ENCODE measurements at places on chromosomes 6 and 20.

GRCh38 chr6:169623975-169624374 lies 77.9 kb downstream of the WDR27 start:
- DNase-seq = no peak

DNA sequence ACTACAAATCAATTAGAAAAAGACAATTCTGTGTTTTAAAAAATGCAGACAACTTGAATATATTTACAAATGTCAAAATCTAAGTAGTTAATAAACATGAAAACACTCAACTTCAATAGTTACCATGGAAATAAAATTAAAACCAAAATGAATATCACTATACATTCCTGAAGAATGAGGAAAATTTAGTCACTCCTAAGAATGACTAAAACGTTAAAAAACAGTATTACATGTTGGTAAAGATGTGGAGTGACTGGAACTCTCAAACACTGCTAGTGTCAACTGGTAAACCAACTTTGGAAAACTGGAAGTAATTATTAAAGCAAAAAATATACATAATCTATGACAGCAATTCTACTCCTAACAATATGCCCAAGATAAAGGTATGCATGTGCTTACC lies 36.3 kb downstream of the AHI1 start:
- DNase-seq = no peak

DNA sequence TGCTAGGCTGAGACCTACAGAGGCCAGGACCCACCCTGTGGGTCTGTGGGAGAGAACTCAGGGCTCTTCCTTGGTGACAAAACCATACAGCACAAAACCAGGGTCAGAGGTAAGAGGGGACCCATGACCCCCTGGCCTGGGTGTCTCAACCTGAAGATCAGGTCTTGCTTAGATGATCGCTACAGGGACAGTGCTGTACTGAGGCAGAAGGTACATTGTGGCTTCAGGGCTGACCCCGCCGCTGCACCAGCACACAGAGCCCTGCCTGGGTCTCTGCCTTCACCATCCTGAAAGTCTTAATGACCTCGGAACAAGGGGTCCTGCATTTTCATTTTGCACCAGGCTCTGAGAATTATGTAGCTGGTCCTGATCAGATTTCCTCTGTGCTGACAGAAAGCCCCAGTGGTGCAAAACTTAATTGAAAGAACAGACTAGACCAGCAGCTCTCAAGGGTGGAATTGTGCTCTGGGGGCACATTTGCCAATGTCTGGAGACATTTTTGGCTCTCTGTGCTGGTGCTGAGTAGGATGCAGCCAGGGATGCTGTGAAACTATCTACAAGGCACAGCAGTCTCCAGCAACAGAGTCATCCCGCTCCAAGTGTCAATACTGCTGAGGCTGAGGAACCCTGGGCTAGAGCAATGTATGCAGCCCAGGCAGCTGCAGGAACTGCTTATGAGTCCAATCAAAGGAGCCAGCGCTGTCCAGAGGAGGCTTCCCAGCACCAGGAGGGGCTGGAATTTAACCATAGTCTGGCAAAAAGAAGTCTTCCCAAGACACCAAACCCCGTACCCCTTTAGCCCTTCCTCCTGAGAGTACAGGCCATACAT lies 254.9 kb downstream of the ERMARD start:
- DNase-seq = no peak

DNA sequence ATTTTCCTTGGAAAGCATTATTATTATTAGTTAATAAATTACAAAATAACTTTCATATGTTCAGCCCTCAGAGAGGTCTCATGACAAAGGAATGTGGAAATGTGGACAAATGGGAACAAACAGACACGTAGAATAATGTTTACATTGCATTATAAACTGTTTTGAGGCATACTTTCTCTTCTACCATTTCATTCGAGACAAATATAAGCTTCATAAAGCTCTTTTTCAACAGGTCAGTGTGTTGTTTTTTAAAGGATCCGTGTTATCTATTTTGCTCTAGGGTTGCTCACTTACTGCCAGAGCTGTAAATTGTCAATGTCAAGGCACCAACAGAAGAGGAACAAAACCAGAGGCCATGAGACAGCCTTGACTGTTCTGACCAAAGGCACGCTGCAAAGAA lies 256.8 kb downstream of the PHACTR1 start:
- no peak for DNase-seq

GRCh38 chr20:39291301-39291700 lies 329.2 kb downstream of the DHX35 start:
- no peak for DNase-seq

GRCh38 chr6:36800223-36801076 lies 38.8 kb downstream of the CPNE5 start:
- no peak for DNase-seq

GRCh38 chr6:14918200-14918907 lies 327.5 kb upstream of the JARID2 start:
- DNase-seq = no peak

GRCh38 chr6:52746213-52746612 lies 17.1 kb downstream of the GSTA2 start:
- DNase-seq = no peak

DNA sequence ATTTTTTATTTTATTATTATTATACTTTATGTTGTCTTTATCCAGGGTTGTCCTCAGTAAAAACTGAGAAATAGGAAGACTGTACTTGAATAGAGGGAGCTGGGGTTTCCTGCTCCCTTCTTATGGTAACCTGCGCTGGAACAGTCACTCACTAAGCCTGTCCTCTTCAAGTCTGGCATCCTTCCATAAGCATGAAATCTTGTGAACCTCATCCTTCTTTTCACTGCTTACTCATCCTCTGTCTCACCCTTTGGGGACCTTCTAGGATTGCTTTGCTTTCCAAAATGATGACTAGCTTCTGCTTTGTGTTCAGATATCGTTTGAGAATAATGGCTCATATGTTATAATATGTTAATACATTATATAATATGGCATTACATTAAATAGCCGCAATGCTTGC lies 90.6 kb downstream of the C6orf118 start:
- DNase-seq = no peak

DNA sequence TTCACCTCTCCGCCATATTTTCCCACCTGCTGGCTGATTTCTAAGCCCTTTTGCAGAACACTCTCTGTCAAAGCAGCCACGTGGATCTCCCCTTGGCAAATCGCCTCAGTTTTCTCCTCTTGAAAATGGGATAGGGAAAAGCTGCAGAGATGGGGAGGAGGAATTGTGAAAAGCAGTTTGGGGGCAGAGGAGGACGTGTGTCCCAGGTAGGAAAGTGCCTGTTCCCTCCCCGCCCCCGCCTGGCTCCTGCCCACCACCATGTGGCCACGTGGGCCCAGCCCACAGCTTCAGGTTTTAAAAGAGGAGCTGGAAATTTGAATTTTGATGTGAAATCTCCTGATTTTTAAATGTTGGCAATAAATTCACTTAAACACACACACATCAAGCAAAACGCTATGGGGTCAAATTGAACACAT lies 3.6 kb upstream of the CEBPB start:
- no peak for DNase-seq

- DNase-seq = no peak
These were observed 72.1 kb downstream of the PERP start for GRCh38 chr6:138035070-138035469.

GRCh38 chr20:37505263-37506151 lies 15.5 kb upstream of the NNAT start:
- no peak for DNase-seq

DNA sequence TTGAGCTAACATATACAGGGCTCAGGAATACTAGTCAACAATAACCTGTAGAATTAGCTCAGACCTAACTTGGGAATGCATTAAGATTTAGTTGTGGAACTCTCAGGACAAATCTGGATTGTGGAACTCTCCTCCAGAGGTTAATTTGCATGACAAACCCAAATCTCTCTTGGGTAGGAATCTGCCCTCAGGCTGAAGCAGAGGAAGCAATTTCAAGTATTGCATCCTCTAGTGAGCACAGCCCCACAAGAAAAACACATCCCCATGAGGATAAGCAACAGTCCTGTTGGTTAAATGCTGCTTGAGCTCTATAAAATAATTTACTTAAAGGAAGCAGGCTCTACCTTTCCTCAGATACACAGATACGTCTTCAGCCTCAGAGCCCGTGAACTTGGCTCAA lies 170.9 kb upstream of the STXBP5 start:
- DNase-seq = no peak

DNA sequence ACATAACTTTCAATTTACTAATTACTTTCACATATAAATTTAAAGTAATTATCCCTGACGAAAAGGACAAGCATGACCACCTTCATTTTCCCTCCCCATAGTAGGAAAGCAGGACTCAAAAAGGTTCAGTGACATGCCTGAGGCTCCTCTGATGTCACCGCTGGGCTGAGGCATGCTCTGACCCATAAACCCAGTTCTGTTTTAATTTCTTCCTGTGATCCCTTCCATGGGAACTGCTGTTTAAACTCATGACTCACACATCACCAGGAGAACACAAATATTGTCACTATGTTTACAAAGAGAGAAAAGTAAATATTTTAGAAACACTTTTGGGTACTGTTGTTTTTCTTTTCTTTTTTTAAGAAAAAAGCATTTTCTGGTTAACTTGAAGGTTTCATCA lies 38.0 kb upstream of the NR2E1 start:
- no peak for DNase-seq

DNA sequence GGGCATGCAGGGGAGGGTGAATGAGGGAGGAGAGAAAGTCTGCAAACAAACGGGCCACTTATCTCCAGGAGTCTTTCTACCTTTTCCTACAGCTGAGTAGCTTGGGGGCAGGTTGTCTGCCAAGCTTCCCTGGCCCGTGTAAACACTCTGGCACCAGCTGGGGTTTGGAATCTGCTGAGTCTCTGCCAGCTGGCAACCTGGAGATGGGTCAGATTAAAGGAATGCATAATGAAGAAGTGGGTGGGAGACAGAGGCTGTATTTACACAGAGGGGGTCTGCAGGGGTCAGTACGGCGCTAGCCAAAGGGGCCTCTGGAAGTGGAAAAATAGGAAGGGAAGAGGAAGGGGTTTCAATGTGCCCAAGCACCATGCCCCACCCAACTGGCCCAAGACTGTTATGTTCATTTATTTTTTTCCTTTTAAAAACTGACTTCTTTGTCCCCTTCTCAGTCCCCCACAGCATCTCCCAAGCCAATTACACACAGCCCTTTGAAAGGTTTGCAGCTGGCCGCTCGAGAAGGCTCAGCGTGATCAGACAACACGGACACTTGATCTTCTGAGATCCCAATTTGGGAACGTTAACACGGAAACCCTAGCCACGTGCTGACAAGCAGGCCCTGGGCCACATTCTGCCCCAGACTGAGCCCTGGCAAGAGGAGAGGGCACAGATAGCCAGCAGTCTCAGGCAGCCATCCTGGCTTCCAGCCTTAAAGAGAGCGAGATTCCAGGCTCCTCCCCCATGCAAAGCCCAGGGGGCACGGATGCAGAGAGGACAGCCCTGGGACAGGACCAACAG lies 25.2 kb downstream of the TRAM2 start:
- DNase-seq = no peak

GRCh38 chr6:91029211-91029610 lies 442.3 kb upstream of the MAP3K7 start:
- DNase-seq = no peak

DNA sequence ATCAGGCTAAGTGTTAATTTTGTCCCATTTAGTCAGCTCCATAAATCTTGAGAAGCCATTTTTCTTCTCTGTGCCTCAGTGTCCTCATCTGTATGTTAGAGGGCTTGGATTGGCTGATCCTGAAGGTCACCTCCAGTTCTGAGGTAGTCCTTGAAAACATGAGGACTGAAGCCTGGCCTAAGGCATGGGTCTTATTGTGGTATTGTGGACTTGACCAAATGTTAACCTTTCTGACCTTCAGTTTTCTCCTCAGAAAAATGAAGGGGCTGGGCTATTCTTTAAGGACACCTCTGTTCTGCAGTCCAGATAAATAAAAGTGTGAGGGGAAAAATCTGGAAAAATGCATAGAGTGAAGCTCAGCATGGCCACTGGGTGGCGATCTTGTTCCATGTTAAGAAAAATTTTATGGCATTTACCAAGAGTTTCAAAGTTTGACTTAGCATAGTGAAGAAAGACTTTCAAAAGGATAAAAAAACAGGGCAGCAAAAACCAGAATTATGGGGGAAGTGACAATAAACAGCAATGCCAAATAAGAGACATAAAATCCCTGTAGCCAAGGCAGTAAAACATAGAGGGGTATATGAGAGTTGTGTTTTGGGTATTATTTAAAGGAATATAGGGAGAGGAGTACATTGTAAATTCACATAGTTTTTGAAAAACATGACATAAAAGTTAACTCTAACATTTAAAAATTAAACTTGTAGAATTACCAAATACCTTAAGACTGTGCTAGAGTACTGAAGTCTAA lies 13.2 kb upstream of the TFB1M start:
- DNase-seq = peak; percentile 70

- DNase-seq = no peak
These were observed 21.3 kb upstream of the BEND6 start for GRCh38 chr6:56933650-56934049.

DNA sequence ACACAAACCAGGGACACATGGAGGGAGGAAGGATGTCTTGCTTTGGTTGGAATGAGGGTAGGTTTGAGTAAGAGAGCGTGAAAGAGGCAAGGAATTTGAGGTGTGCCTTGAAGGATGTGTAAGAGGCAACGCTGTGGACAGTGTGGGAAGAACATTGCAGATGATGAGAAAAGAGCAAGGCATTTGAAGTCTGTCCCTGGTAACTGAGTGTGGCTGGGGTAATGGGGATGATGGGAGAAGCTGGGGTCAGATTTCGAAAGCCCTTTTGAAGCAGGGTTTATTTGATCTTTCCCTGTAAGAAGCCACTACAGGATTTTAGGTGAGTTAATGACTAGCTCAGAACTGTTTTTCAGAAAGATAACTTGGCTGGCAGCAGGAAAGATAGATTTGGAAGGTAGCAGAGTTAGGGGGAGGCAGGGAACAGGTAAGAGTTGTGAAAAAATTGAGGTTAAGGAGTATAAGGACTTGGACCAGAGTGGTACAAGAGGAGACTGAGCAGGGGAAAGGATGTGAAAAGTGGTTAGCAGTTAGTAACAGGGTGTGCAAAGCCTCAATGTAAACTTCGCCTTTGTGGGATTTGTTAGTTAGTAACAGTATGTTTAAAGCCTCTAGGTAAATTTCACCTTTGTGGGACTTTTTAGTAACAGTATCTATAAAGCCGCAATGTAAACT lies 17.7 kb downstream of the UTRN start:
- DNase-seq = no peak

DNA sequence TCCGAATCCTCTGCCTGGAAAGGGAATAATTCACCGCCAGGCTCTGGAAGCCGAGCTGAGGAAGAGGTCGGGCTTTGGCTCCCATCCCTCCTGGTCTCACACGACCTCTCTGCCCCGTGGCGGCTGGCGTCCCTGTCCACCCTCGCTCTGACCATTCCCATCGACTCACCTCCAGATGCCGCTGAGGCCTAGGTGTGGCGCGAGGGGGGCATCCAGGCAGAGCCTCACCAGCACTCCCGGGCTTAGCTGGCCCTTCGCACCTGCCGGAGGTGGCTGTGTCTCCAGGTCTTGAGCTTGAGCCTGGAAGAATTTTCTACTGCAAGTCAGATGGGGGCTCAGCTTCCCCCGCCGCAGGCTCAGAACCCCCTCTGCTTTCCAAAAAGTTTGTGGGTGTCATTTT lies 28.5 kb upstream of the SMOC2 start:
- DNase-seq = no peak

DNA sequence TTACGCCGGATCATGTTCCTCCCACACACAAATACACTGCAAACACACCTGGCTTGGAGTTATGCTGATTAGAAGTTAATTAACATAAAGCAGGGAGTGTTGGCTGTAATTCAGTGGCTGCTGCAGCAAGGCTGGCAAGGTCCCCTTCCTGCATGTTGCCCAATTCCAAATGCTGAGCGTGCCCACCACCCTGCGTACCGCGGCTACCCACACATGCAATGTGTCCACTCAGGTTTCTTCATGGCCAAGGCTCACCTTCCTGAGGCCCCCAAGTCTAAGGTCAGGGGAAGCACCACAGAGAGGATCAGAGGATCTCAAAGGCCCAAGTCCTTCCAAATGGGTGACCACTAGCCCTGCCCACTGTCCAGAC lies 11.6 kb upstream of the PRND start:
- no peak for DNase-seq
